H1 (cell line): ENCODE measurements at places on chromosomes 3 and 15. TPM values are rescaled to one million over a fixed set of nuclear protein-coding genes. Genes with fewer than 3 reads are reported as not detected.
A peak's percentile ranks its signal among the peaks of the same experiment; 100 is the strongest.

DNA sequence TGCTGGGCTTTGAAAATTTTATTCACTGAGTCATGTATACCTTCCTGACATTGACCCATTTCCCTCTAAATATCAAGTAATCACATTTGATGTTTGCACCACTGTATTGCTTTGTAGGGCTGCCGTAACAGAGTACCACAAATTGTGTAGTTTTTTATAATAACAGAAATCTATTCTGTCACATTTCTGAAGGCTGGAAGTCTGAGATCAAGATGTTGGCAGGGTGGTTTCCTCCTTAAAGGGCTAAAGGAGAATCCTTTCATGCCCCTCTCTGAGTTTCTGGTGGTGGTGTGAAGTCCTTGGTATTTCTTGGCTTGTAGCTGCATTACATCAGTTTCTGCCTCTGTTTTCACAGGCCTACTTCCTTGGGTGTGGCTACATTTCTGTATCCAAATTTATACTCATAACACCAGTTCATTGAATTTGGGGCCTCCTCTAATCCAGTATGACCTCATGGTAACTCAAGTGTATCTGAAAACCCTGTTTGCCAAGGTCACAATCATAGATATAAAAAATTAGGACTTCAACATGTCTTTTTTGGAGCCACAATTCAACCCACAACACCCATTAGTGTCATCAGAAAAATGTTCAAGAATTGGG lies 29.1 kb upstream of the ST6GAL1 start:
- DNase-seq = no peak

- no peak for DNase-seq
Observed at GRCh38 chr3:61360297-61360965, 109.2 kb upstream of the FHIT start.

- no peak for DNase-seq
Observed at GRCh38 chr3:22960105-22960984, 242.8 kb upstream of the UBE2E2 start.

- no peak for DNase-seq
Observed at GRCh38 chr15:53530761-53531160, 228.7 kb downstream of the WDR72 start.

DNA sequence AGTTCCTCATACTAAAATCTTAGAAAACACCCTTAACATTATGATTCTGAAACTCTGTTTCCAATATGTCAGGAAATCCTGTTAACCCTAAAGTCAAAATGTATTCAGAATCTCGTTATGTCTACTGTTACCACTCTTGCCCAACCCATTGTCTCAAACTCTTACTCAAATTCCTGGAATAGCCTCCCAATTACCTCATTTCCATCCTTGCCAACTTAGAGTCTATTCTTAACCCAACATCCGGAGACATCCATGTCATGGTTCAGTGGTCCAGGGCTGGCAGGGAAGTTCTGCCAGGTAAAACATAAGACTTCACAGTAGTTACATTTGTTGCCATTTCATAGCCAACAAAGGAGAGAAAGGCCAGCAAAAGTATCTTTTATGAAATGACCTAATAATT lies 593.9 kb downstream of the PYDC2 start:
- DNase-seq = no peak

DNA sequence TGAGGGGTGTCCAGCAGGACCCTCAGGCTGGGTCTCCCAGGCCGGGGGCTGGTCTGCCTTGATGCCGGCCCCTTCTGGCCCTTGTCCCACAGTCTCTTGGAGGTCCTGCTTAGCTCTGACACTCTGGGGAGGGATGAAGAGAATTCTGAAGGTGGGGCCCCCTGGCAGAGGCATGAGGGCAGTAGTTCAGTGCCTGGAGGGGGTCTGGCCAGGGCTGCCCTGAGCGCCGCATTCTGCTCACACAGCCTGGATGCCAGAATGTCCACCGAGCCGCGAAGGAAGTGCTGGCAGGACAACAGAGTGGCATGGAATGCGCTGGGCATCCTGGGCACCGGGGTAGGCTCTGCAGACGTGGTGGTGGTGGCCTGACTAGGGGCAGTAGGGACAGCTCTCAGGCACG lies 55.5 kb downstream of the SMAD6 start:
- no peak for DNase-seq

DNA sequence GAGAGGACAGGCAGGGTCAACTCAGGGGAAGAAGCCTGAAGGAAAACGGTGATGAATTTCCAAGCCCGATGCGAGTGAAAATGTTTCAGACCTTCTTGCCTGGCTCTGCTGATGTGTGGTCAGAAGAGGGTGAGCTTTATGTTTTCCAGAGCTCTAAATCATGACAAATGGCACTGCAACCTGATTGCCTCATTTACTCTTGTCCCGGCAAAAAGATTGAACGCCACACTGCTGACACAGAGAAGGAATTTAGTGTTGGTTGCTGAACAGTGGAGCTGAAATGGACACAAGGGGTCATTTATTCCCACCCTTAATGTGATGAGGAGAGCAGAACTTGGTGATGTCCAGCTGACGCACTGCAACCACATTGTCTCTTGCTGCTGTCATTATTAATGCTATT lies 36.1 kb upstream of the GABRG3 start:
- no peak for DNase-seq

DNA sequence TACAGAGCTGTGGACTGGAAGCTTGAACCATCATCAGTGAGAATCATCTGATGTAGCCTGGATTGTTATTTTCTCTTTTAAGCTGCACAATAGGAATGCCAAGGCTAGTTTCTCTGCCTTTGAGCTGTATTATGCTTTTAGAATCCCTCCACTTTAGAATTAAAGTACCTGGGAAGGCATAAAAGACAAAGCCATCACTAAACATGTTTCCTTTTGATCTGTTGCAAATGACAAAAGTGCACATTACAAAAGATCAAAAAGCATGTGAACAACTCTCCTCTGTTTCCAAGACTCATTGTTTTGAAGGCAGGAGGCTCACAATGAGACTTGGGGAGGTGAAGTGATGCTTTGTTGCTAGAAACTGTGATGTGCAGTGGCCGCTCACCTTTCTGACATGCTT lies 51.8 kb downstream of the LARS2 start:
- no peak for DNase-seq

DNA sequence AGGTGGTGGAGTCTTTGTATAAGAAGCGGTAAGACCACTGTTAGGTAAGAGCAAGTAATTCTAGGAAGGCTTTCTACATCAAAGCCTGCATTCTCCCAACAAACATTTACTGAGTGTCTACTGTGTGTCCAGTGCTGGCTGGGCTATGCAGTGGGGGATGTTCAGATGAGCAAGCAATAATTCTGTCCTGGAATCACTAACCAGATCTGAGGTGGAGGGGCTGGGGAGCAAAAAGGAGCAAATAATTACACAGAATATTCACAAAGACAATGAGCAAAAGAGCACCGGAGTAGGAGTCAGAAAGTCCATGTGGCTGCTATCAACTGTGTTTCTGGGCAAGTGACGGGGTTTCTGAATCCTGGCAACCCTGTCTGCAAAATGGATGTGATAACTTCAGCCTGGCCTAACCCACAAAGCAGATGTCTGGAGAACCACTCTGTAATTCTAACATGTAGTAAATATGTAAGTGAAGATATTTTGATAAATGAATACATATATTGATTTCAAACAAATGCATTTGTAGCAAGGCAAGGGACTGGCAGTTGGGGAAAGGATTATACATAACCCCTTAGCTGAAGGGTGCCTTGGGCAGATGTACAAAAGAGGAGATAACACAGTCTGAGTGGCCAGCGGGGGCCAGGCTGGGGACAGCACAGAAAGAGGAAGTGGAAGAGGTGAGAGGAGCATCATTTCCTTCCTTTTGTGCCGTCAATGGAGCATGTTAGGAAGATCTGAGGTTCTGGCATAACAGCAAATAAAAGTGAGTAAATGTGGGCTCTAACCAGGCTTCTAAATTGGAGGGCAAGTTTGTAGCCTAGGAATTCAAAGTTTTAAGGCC lies 28.8 kb downstream of the CYP8B1 start:
- peak; percentile 26 for DNase-seq

DNA sequence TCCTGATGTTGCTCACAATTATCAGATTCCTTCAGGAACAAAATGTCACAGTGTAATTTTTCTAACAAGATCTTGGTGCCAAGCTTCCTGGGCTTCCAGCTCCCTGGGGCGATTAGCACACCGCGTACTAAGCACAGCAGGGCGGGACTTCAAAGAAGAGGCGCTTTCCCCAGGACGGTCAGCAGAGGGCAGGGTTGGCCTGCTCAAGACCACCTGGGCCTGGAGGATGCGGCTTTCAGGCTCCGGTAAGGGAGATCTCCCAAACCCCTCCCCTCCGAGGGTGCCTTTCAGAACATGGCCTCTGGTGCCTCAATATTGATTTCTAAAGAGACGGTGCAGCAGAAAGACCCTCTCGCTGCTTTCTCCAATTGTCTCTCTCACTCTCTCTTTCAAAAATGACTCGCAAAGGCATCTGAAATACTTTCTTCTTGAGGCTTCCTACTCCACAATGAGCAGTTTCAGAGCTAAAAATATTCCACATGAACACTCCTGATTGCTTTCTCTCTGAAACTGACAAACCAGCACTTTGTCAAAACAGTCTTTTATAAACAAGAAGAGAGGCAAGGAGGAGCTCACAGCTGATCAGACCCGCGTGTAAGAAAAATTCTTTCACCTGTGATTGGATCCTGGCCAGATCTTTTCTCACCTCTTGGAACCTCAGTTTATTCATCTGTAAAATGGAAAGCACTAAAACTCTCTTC lies 154.0 kb downstream of the ADAMTS9 start:
- peak; percentile 90 for DNase-seq

DNA sequence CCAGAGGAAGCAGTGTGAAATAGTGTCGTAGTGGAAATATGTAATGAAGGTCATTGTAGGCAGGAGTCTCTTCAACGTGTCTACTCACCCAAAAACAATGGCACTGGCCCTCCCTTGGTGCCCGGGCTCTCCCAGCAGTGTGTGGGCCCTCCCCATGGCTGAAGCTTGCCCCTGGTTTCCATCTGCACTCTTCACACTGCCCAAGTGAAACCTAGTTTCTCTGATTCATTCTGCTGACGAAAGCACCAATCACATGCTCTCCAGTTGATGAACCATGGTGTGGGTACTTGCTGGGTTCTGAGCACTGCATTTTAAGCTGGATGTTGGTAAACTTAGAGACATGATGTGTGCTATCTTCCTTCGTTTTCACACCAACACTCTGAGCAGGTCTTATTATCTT lies 61.0 kb upstream of the AGBL1 start:
- DNase-seq = no peak

GRCh38 chr3:13767896-13768295 lies 112.0 kb downstream of the WNT7A start:
- DNase-seq = no peak

DNA sequence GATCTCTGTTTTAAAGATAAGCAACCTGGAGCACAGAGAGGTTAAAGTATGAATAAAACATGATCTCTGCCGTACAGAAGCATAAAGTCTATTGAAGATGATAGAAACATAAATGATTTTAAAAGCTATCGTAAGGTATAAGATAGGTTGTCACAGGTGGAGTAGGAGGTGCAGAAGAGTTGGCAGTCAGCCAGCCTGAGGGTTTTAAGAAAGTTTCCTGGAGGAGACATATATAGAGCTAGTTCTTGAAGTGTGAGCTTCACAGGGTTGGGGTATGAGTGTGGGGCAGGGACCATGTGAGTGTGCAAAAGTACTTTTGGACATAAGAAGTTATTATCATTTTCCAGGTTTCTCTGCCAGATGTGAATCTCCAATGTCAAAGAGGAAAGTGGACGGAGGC lies 3.9 kb upstream of the FGF12 start:
- no peak for DNase-seq

GRCh38 chr3:71582612-71583565 lies 639 bp downstream of the FOXP1 start:
- peak; percentile 77 for DNase-seq

GRCh38 chr15:90787881-90788280 lies 70.7 kb downstream of the BLM start:
- no peak for DNase-seq

DNA sequence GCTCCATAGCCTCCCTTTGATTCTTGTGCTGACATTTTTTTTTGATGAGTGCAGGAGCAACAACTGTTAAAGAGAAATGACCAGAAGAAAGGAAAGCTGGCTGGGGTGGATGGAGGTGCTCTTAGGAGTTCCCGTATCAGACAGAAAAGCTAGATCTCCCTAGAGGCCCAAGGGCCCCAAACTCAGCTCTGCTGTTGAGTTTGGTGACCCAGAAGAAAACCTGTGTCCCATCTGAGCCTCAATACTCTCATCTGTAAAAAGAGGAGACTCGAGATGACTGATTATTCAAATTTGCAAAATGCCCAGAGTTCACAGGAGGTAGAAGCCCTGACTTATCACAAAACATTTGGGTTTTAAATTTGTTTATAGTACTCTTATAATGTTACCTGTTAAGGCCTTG lies 142.4 kb downstream of the TIGIT start:
- no peak for DNase-seq

GRCh38 chr3:21405671-21406667 lies 345.0 kb downstream of the ZNF385D start:
- no peak for DNase-seq

DNA sequence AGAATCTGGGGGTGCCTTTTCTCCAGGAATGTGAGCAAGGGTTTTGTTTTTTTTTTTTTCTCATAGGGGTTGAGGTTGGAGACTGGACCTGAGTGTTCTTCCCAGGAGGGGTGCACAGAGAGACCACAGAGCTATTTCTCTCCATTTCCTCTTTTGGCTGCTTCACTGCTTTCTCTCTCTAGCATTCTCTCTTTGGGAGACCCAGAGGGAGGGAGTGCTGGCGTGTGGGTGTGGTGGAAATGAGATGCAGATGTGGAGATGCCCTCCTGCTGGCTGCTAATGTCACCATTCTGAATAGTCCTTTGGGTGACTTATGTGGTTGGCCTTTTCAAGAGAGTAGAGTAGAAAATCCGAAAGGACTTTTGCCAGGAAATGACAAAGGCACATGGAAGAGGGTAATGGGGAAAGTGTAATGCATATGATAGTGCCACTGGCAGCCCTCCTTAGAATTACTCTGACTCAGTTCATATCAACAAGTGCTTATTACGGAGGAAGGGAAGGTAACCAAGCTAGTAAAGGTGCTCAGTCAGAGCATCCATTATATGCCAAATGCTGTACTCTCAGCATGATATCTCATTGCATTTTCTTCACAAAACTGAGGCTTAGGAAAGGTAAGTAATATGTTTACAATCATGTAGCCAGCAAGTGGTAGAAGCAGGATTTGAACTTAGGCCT lies 1.9 kb downstream of the SYN2 start:
- DNase-seq = no peak

- no peak for DNase-seq
Observed at GRCh38 chr15:28104326-28104725, 5.2 kb upstream of the OCA2 start.

The GOLGA8A gene
- 5.4 and 5.5 TPM in 2 replicates for polyA plus RNA-seq

The GOLGA8M gene
- 0.05 TPM in 1 of 2 replicates, not detected in the other for polyA plus RNA-seq

The FBXL2 gene
- polyA plus RNA-seq = 5.4 and 7.5 TPM in 2 replicates

The TRPM1 gene
- 0.05 and 0.16 TPM in 2 replicates for polyA plus RNA-seq

The MRPL46 gene
- 17.2 and 18.3 TPM in 2 replicates for polyA plus RNA-seq

The RBP2 gene
- not detected in 2 replicates for polyA plus RNA-seq

The CFAP20DC gene
- polyA plus RNA-seq = 1.7 and 2.2 TPM in 2 replicates

The C3orf62 gene
- 1.1 and 1.4 TPM in 2 replicates for polyA plus RNA-seq

The LRRN1 gene
- polyA plus RNA-seq = 128 and 159 TPM in 2 replicates

The MYZAP gene
- 0.25 and 0.41 TPM in 2 replicates for polyA plus RNA-seq

The EIF4E3 gene
- 2.8 and 5.2 TPM in 2 replicates for polyA plus RNA-seq

The SAMMSON gene
- polyA plus RNA-seq = not detected in 2 replicates

The PP2D1 gene
- not detected in 2 replicates for polyA plus RNA-seq

The TPRG1 gene
- 0.11 and 0.47 TPM in 2 replicates for polyA plus RNA-seq

The SCAMP5 gene
- 94.7 and 96.4 TPM in 2 replicates for polyA plus RNA-seq
